Peyer's patch (tissue), 4 donors: ENCODE measurements at places on chromosomes 3 and 15. TPM values are rescaled to one million over a fixed set of nuclear protein-coding genes. Genes with fewer than 3 reads are reported as not detected.
A peak's percentile ranks its signal among the peaks of the same experiment; 100 is the strongest.

Gene HIGD1A
- 102 TPM for total RNA-seq

Gene ANKUB1
- not detected for total RNA-seq

Gene LRTM1
- total RNA-seq: not detected

Gene DOCK3
- 0.40 TPM for total RNA-seq

Gene MOBP
- not detected for total RNA-seq

Gene UCN2
- not detected for total RNA-seq

Gene CSPG4
- total RNA-seq: 7.4 TPM

Gene GUCA1C
- not detected for total RNA-seq

Gene MNS1
- total RNA-seq: 1.7 TPM

- H3K4me3 ChIP-seq: no peak overlapping the region
- H3K36me3 ChIP-seq: no peaks in the 10 kb centered on the region
- H3K27ac ChIP-seq: no peak overlapping the region
- H3K4me1 ChIP-seq: no peaks in the 10 kb centered on the region
- no peak for DNase-seq
Measured at GRCh38 chr15:29040370-29040751, 154.6 kb downstream of the APBA2 start.

DNA sequence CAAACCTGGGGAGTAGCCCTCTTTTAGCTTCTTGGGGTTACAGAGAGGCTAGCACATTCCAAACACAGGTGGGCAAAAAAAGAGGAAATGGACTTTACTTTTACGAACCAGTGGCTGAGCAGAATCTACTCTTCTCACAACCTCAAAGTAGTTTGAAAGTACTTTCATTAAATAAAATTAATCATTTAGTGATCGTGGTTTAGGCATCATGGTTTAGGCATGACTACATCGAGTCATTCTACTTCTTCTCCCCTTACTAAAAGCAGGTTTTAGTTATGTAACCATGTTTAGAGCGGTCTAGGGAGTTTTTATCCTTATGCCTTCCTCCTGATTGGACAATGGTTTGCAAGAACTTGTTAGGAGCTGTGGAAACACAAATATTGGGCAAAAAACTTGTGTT is 2.5 kb upstream of the GREM1 start:
- H3K27ac ChIP-seq: no peak overlapping the region
- no peaks in the 10 kb centered on the region for H3K27me3 ChIP-seq
- no peak for DNase-seq

- no peaks in the 10 kb centered on the region for H3K4me1 ChIP-seq
- no peaks in the 10 kb centered on the region for H3K27me3 ChIP-seq
- no peak overlapping the region for H3K27ac ChIP-seq
- H3K36me3 ChIP-seq: no peaks in the 10 kb centered on the region
Measured at GRCh38 chr15:47027322-47027946, 689.9 kb upstream of the SEMA6D start.

- H3K27ac ChIP-seq: no peak overlapping the region
- H3K4me1 ChIP-seq: no peaks in the 10 kb centered on the region
- H3K27me3 ChIP-seq: no peaks in the 10 kb centered on the region
- DNase-seq: no peak
Measured at GRCh38 chr3:136279092-136279491, 29.0 kb downstream of the PCCB start.

DNA sequence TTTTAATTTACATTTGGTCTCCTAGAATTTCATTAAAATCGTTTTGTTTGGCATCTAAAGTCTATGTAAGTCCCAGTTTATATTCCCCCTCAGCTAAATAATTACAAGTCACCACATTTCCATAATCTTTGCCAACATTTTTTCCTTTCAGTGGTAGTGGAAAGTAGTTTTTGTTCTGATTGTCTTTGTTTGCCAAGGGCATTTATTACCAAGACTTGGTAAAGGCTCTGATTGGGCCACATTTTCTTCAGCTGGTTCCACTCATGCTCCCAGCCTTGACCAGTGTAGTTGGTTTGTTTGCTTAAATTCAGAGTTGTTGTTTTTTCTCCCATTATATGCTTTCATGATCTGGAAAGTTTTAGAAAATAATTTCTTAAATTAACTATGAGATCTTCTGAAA is 153.4 kb upstream of the MME start:
- no peak for DNase-seq
- H3K4me3 ChIP-seq: no peak overlapping the region
- H3K27ac ChIP-seq: no peak overlapping the region
- no peaks in the 10 kb centered on the region for H3K27me3 ChIP-seq
- H3K36me3 ChIP-seq: no peaks in the 10 kb centered on the region

GRCh38 chr3:35857004-35857403 is 217.7 kb downstream of the ARPP21 start:
- no peak overlapping the region for H3K4me3 ChIP-seq
- DNase-seq: no peak
- no peaks in the 10 kb centered on the region for H3K27me3 ChIP-seq
- no peak overlapping the region for H3K27ac ChIP-seq
- no peaks in the 10 kb centered on the region for H3K36me3 ChIP-seq

DNA sequence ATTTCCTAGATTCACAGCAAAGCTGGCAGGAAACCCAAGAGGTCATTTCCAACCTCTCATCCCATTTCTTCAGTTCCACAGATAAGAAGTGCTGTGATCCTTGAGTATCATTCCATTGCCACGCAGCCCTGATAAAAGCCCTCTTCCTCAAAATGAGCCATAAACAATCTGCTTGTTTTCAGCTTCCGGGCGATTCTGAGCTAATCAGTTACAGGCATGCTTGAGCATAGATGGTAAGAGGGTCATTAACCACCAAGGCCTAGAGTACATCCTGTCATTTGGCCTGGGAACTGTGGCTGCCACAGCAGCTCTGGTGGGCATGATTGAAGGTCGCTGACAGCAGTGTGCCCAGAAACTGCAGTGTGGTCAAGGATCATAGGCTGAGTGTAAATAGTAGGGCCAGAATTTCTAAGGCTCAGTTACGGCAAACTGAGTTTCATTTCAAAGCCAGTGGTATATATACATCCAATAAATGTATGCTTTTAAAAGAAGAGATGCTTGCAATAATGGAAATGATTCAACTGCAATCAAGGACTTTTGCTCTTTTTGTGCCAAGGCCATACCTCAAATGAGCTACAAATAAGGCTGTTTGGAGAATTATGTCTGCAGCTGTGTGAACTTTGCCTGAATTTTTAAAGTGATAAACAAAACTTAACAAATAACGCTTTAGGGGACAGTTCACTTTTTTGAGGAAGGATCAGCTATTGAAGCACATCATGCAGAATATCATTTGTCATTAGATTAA is 47.3 kb downstream of the P3H2 start:
- H3K4me1 ChIP-seq: no peaks in the 10 kb centered on the region
- no peaks in the 10 kb centered on the region for H3K36me3 ChIP-seq
- no peak for DNase-seq
- H3K4me3 ChIP-seq: no peak overlapping the region

DNA sequence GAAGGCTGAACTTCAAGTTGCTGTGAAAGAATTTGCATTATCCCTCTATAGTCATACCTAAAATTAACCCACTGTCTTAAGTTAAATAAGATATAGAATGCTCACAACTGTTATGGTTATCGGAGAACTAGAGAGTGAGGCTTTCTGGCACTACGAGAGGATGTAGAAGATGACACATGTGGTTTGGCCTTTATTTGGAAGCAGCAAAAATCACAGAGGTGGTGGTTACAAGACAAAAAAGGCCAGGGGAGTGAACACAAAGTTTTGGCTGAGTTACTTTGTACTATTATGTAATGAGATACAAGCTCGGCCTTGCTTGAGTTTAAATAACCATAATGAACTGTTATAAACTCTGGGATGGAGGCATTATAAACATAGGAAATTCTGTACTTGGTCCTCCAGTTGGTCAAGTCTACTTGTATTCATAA is 78.3 kb upstream of the ICE2 start:
- H3K4me3 ChIP-seq: no peak overlapping the region
- DNase-seq: no peak
- H3K36me3 ChIP-seq: no peaks in the 10 kb centered on the region
- peaks cover 11% of the 10 kb centered on the region for H3K4me1 ChIP-seq

DNA sequence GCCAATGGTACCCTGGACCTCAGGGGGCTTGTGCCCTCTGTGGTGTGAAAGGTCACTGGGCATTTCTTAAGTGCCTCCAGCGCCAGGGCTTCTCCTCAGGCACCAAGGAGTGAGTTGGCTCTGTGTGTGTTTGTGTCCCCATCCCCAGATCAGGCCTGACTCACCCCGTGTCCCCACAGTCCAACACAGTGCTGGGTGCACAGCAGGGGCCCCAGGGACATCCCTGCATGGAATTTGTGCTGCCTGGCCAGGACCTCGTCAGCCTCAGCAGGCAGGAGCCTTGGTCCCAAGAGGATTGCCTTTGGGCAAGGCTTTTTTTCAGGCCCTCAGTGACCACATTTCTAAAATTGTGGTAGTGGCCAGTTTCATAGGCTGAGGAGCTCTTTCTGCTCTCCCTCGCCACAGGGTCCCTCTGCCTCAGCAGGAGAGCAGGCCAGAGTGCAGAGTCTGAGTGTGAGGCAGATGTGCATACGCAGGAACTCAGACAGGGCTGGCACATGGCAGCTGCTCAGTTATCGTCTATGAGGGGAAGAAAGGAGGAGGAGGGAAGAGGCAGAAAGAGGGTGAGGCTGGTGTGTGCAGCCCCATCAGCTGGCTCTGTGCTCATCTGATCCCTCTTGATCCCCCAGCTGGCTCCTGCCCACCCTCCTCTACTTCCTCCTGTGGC is 215.6 kb downstream of the RPLP1 start:
- H3K4me1 ChIP-seq: peaks cover 22% of the 10 kb centered on the region
- H3K27ac ChIP-seq: peak overlapping the region; percentile 25
- no peaks in the 10 kb centered on the region for H3K27me3 ChIP-seq
- no peak for DNase-seq
- no peaks in the 10 kb centered on the region for H3K36me3 ChIP-seq

DNA sequence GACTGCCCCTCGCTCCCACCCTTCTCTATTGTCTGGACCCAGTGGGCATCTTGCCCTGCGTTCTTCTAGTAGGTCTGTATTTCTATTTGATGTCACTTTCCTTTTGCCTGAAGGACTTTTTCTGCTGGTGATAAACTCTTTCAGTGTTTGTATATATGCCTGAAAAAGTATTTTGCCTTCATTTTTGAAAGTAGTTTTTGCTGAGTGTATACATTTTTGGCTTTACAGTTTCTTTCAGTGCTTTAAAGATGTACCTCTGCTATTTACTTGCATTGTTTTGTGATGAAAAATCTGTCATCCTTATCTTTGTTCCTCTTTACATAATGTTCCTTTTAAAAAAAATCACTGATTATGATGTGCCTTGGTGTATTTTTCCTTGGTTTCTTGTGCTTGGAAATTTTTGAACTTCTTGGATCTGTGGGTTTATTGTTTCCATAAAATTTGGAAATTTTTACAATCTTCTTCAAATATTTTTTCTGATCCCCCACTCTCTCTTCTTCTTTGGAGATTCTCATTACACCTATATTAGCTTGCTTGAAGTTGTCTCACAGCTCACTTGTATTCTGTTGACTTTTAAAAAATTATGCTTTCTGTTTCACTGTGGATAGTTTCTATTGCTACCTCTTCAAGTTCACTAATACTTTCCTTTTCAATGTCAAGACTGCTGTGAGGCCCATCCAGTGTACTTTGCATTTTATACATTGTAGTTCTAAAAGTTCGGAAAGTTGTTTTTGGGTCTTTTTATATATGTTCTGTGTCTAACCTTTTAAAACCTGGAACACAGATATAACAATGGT is 67.8 kb downstream of the RGMA start:
- DNase-seq: no peak
- H3K27ac ChIP-seq: no peak overlapping the region
- no peaks in the 10 kb centered on the region for H3K4me1 ChIP-seq
- H3K27me3 ChIP-seq: no peaks in the 10 kb centered on the region
- H3K4me3 ChIP-seq: no peak overlapping the region
- H3K36me3 ChIP-seq: peaks cover 99% of the 10 kb centered on the region

- no peak overlapping the region for H3K4me3 ChIP-seq
- no peak overlapping the region for H3K27ac ChIP-seq
- DNase-seq: no peak
- H3K4me1 ChIP-seq: no peaks in the 10 kb centered on the region
- no peaks in the 10 kb centered on the region for H3K36me3 ChIP-seq
- no peaks in the 10 kb centered on the region for H3K27me3 ChIP-seq
Measured at GRCh38 chr15:32700501-32701150, 17.2 kb upstream of the GREM1 start.

GRCh38 chr15:68800875-68801274 is 19.8 kb downstream of the ANP32A start:
- DNase-seq: no peak
- H3K27ac ChIP-seq: no peak overlapping the region
- no peak overlapping the region for H3K4me3 ChIP-seq

GRCh38 chr3:126100634-126101301 is 16.8 kb upstream of the SLC41A3 start:
- no peak overlapping the region for H3K4me3 ChIP-seq
- no peaks in the 10 kb centered on the region for H3K4me1 ChIP-seq
- DNase-seq: no peak
- H3K27ac ChIP-seq: no peak overlapping the region

DNA sequence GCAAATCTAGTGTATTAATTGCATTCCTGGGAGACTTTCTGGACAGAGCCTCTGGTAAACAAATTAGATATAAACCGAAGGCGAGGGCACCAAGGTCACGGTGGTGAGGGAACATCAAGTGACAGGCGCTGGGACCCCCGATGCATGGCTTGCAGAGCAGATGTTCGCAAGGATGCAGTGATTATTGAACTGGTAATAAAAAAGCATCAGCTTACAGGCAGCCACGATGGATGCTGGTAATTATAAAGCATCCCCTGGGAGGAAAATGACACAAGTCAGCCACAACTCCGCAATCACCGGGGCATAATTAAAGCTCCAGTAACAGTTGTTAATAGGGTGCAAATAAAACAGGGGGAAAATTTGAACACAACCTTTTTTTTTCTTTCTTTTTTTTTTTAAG is 231.1 kb upstream of the DPH6 start:
- H3K4me3 ChIP-seq: no peak overlapping the region
- no peak for DNase-seq

DNA sequence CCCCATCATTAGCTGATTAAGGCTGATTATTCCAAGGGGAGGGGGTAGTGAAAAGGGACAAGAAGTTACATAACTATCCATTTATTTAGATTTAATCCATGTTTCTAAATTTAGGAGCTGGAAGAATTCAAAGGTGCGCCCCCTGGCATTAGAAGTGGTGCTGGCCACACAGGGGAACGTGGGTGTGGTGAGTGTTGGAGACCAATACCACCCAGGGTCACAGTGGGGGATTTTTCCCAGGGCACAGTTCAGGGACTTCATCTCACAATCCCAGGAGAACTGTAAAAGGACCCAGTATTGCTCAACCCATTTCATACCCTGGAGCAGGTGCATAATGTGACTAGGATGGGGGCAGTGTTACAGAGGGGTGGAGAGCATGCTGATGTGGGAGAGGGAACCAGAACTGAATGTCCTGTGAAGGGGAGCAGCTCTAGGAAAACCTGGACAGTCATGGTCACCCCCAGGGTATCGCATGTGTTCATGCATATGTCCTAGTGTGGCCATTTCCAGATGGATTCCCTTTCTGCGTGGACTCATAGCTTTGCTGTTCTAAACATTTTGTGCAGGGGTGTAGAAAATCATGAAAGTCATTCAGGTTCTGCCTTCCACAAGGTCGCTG is 110.3 kb downstream of the LSM3 start:
- H3K36me3 ChIP-seq: no peaks in the 10 kb centered on the region
- no peak overlapping the region for H3K4me3 ChIP-seq
- H3K4me1 ChIP-seq: no peaks in the 10 kb centered on the region
